ENCODE measurements at places on chromosomes 6 and 20. TPM values are rescaled to one million over a fixed set of nuclear protein-coding genes. Genes with fewer than 3 reads are reported as not detected.
A peak's percentile ranks its signal among the peaks of the same experiment; 100 is the strongest.

The TUBB2B gene
- total RNA-seq, result 3.6 TPM

The GNRH2 gene
- 1.7 TPM for total RNA-seq

The SYCP2L gene
- total RNA-seq, result not detected

The BEND6 gene
- total RNA-seq, result 0.66 TPM

The PACRG gene
- total RNA-seq, result not detected

The TAF8 gene
- total RNA-seq, result 32.4 TPM

DNA sequence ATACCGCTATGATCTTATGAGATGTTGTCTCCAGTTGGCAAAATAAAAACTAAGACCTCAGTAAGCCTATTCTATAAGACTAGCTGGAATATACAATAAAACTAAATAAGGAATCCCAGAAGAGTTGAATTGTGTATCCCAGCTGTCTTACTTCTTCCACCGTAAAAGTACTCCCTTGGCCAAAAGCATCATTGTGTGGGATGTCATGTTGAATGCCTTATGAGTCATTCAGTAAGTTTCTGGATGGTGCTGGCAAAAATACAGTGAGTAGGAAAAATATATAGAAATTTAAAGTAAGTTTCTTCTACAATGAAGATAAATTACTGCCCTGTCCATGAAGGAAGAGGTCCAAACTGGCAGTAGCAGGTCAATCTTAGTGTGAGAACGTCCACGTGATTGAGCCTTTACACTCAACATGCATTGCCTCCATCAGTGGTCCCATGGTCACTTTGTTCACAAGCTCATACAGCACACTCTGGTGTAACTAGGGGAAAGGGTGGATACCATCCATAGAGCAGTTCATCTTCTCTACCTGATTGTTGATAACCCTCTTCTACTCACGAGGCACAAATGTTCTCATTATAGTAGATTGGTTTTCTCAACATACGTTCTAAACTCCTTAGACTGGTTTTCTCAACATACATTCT is 13.7 kb upstream of the ZNF318 start:
- DNase-seq, result no peak

GRCh38 chr6:116595247-116595646 is 21.0 kb upstream of the RSPH4A start:
- DNase-seq, result no peak

DNA sequence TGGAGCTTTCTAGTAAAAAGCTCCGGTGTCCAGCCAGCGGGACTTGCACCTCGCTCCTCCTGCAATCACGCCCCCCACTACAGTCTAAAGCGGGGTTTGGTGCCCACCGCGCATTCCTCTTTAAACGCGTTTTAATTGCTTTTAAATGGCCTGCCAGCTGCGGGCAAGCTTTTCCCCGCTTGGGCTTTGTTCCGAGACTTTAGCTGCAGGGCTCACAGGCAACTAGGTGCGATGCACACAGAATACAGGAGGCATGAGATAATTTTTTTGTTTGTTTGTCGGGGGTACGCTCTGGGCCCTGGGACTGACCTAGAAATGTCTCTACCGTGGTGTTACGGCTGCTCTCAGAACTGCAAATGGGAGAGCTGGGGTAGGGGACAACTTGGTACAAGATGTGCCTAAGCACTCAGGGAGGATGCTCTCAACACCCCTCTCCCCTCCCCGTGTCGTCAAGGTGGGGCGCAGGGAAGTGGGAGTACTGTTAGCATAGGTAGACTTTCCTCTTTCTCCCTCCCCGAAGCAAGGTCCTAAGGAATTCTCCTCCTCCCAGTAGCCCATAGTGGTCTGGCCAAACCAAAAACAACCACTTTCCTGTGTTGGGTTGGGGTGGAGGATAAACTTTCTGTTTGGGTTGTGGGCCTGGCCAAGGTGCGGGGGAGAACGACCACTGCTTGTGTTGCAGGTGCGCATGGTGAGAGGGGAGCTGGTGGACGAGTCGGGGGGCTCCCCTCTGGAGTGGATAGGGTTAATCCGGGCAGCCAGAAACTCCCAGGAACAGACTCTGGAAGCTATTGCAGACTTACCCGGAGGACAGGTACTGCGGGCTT is 1.6 kb downstream of the PRDM13 start:
- DNase-seq, result no peak

GRCh38 chr20:55086421-55086820 is 611.0 kb downstream of the DOK5 start:
- no peak for DNase-seq

- no peak for DNase-seq
Measured at GRCh38 chr6:20566109-20566508, 31.9 kb downstream of the CDKAL1 start.

DNA sequence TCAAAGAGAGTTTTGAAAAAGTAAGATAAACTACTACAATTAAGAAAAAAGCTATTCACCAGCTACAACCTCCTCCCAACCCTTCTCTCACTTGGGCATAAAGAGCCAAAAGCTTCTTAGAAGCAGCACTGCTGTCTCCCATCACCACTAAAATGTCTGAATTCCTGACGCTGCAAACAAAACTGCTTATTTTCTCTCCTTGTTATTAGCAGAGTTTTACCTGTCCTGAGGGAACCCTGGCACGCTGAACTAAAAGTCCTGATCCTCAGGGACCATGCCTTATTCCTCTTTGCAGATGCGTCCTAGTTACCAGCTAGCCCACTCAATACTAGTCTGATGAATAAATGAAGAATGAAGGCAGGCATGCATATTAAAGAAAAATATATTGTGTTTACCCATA is 1.1 kb downstream of the HACE1 start:
- peak; percentile 29 for DNase-seq

- no peak for DNase-seq
Measured at GRCh38 chr6:20998748-20999448, 464.6 kb downstream of the CDKAL1 start.

DNA sequence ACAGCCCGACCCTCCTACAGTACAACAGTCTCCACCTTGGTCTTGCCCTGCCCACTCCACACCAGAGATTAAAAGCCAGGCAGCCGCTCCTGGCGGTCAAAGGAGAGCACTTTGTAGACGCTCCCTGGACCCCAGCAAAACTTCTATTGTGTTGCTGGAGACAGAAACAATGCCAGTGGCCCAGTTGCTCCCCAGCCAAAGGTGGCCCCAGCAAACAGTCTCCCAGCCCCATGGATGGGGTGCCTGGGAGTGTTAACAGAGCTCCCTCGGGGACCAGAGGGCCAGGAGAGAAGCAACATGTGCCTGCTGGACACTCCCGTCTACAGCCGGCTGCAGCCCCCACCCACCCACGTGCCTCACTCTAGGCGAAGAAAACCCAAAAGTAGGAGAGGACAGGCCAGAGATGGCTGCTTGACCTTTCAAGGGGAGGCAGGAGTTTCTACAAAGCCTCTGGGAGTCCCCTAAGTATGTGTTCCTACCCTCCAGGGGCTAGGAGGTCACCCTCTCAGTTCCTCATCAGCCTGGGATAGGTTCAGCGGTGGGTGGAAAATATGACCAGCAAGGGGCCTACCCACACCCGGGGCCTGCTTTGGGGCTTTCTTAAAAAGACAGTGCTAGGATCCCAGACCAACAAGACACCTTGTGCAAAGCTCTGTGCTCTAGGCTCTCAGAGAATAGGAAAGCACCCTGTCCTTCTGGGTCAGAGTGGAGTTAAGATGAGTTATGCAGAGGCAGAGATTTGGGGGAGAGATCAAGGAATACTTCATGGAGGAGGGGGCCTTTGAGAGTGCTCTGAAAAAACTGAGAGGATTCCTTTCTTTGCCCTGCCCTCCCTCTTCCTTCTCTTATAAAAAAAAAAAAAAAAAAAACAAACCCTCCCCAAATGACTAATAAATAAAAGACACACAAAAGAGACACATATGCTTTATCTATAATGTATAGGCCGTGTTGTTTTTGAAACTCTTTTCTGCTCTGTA is 19.0 kb upstream of the PREX1 start:
- DNase-seq, result peak; percentile 62

DNA sequence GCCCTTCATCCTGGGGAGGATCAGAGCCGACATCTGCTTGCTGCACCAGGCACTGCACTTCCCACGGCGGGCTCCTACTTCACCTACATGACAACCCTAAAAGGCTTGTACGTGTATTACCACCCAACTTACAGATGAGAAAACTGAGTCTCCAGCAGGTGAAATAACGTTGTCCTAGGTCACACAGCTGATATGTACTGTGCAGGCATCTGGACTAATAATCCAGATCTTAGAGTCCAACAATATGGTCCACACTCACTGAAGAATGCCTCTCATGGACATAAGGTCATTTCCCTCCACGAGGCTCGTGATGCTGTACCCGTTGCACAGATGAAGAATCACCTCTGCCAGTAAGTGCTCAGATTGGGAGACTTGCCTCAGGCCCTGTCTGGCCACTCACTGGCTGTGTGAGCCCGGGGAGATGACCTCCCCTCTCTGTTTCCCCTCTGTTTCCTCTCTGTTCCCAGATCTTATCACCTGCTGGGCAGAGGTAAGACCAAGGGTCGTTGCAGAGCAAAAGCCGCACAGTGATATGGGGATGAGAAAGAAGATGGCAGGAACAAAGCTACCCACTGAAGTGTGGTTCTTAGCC is 32.1 kb downstream of the TGM2 start:
- DNase-seq, result no peak

DNA sequence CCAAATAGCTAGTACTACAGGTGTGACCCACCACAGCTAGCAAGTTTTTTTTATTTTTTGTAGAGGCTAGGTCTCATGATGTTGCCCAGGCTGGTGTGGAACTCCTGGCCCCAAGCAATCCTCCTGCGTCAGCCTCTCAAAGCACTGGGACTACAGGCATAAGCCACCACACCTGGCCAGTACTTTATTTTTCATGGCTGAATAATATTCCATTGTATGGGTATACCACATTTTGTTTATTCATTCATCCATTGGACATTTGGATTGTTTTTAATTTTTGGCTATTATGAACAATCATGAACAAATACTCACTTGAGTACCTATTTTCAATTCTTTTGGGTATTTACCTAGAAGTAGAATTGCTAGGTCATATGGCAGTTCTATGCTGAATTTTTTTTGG is 7.0 kb upstream of the NXT1 start:
- no peak for DNase-seq

DNA sequence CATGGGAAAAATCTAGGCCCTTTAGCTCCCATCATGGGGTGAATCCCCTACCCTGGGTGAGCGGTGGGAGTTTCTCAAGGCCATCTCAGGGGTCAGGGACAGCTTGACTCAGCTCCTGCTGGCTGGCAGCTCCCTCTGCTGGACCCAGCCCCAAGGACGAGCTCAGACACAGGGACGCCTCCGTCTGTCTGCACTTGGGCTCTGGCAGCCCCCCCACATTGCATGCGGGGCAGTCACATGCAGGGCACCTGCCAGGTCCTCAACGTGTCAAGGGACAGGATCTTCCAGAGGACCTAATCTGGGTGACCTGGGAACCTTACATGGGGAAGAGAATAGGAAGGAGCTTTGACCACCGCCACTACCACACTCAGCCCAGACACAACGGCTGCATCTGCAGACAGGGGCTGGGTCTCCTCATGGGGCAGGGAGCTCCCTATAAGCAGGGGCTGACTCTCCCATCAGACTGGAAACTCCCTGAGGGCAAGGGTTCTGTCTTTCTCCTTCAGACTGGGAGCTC is 173.4 kb downstream of the MRPL14 start:
- DNase-seq, result no peak

DNA sequence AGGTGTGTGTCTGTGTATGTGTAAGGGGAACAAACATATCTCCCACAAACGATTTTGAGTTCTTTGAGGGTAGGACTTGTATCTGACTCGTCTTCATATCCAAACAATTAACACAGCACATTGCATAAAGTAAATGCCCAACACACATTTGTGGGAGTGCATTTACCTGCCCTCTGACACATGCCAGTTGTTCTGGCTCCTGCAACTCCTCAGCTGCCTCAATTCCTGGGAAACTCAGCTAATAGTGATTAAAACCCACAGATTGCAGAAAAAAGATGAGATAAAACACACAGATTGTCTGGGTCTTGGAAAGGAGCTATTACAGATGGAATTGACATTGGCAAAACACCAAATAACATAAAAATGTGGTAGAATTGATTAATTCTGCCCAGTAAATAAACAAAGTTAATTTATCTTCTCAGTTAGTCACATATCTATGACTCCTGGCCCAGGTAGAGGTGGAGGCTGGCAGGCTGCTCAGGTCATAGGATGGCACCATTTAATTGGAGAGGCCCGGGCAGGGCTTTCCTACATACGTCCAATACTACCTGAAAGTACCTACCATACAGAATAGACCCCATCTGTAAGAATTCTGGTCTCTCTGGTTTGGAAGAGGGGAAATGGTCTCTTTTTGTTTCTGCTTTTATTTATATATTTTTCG is 71.5 kb upstream of the IFNGR1 start:
- no peak for DNase-seq

GRCh38 chr6:13641315-13641714 is 26.2 kb downstream of the NOL7 start:
- no peak for DNase-seq

DNA sequence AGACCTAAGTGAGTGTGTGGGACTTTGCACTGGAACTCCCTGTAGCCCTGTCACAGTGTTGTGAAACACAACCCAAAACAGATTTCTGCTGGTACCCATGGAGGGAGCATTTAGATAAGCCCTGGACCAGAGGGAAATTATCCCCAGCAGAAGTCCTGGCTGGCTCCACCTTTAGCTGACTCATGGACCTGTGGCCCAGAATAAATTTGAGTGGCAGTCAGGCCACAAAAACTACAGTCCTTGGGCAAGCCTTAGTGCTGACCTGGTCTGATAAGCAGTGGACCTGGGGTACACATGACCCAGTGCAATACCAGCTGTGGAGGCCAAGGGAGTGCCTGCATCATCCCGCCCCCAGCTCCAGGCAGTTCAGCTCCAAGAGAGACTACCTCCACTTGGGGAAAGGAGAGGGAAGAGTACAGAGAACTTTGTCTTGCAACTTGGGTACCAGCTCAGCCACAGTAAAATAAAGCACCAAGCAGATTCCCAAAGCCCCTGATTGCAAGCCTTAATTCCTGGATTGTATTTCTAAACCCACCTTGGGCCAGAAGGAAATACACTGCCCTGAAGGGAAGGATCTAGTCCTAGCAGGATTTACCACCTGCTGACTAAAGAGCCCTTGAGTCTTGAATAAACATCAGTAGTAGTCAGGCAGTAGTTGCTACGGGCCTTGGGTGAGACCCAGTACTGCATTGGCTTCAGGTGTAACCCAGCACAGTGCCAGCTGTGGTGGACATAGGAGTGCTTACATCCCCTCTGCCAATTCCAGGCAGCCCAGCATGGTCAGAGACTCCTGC is 140.4 kb upstream of the COL21A1 start:
- no peak for DNase-seq

DNA sequence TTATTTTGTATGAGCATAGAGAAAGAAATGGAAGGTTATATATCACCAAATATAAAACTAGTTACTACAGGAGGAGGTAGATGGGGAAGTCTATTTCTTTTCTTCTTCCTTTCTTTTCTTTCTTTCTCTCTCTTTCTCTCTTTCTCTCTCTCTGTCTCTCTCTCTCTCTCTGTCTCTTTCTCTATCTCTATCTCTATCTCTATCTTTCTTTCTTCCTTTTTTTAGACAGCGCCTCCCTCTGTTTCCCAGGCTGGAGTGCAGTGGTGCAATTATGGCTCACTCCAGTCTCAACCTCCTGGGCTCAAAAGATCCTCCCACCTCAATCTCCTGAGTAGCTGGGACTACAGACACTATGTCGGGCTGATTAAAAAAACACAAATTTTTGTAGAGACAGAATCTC is 10.2 kb upstream of the SGK1 start:
- DNase-seq, result no peak

GRCh38 chr6:13117570-13117969 is 210.8 kb downstream of the TBC1D7 start:
- no peak for DNase-seq

Measured in endothelial cell of umbilical vein (primary cell).